ENCODE measurements at places on chromosomes 2 and 18. TPM values are rescaled to one million over a fixed set of nuclear protein-coding genes. Genes with fewer than 3 reads are reported as not detected.
A peak's percentile ranks its signal among the peaks of the same experiment; 100 is the strongest.

Gene DHRS9
- not detected for polyA plus RNA-seq

Gene COX5B
- 341 TPM for polyA plus RNA-seq

Gene COLEC12
- 0.83 TPM for polyA plus RNA-seq

Gene SPHKAP
- polyA plus RNA-seq: not detected

Gene DYNAP
- not detected for polyA plus RNA-seq

Gene FOXI3
- not detected for polyA plus RNA-seq

Gene LTBP1
- polyA plus RNA-seq: 235 TPM

- no peaks in the 10 kb centered on the region for H3K27me3 ChIP-seq
- H3K4me3 ChIP-seq: no peak overlapping the region
Observed at GRCh38 chr18:2368102-2368501, 203.2 kb downstream of the METTL4 start.

GRCh38 chr2:207483477-207483876 is 46.3 kb upstream of the CREB1 start:
- peaks cover 17% of the 10 kb centered on the region for H3K4me1 ChIP-seq
- DNase-seq: peak; percentile 72
- no peaks in the 10 kb centered on the region for H3K36me3 ChIP-seq
- H3K27ac ChIP-seq: peak overlapping the region; percentile 59
- H3K4me3 ChIP-seq: no peak overlapping the region
- H3K27me3 ChIP-seq: no peaks in the 10 kb centered on the region

GRCh38 chr2:85730686-85731230 is 23.0 kb upstream of the ATOH8 start:
- no peak for DNase-seq
- 0 out of 2 replicates have a peak, but pooled peaks cover 2% of the 10 kb centered on the region for H3K4me1 ChIP-seq
- no peak overlapping the region for H3K4me3 ChIP-seq
- no peak overlapping the region for H3K27ac ChIP-seq
- no peaks in the 10 kb centered on the region for H3K27me3 ChIP-seq

DNA sequence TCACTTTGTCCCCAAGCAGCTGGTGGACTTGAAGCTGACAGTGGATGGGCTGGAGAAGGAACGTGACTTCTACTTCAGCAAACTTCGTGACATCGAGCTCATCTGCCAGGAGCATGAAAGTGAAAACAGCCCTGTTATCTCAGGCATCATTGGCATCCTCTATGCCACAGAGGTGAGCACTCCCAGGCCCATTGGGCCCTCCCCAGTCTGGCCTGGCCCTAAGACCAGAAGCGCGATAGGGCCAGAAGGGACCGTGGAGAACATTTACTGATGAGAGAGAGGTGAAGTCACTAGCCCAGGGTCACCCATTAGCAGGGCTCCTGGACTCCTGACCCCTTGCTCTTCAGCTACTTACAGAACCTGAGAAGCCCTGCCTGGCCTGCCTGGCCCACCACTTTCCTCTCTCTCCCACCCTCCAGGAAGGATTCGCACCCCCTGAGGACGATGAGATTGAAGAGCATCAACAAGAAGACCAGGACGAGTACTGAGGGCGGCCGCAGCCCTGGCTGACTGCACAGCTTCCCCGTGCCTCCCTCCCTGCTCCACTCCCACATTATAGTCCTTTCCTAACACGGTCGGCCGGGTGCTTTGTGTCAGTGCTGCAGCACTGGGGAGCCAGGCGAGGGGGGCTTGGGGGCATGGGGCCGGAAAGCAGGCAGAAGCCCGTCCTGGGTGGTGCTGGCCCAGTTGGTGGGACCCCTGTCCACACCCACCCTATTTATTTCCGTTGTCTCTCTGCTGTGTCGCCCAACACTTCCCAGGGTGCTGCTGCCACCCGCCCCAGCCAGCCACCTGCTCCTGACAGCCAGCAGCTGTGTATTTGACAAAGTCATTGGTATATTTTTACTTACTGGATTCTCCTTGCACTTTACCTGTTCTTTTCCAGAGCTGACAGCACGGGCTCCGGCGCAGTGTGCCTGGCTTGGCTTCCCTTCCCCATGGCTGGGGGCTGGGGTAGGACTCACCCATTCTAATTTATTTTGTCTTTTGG is 6.6 kb upstream of the TMEM214 start:
- H3K4me1 ChIP-seq: peaks cover 6% of the 10 kb centered on the region
- no peaks in the 10 kb centered on the region for H3K27me3 ChIP-seq
- no peak overlapping the region for H3K4me3 ChIP-seq
- no peak overlapping the region for H3K27ac ChIP-seq

DNA sequence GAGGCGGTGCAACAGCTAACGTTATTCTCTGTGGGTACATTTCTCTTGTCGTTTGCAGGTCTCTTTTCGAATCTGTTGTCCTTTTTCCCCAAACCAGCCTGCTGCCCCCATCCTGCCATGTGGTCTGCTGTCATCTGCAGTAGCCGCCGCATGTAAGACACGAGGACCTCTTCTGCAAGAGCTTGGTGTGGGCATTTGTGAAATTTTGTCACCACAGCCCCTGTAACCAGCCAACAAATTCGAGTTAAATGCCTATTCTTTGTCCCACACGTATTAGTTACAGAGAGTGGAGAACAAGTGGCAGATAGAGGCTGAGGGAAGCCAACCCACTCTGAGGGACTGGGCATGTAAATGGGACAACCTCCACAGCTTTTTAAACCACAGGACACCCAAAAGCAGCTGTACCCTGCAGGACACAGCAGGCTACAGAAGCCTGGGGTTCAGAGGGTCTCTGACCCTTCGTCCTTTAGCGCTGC is 35.0 kb downstream of the ITGA6 start:
- no peak for DNase-seq
- peaks cover 6% of the 10 kb centered on the region for H3K4me1 ChIP-seq
- no peak overlapping the region for H3K4me3 ChIP-seq
- no peaks in the 10 kb centered on the region for H3K36me3 ChIP-seq
- no peaks in the 10 kb centered on the region for H3K27me3 ChIP-seq

DNA sequence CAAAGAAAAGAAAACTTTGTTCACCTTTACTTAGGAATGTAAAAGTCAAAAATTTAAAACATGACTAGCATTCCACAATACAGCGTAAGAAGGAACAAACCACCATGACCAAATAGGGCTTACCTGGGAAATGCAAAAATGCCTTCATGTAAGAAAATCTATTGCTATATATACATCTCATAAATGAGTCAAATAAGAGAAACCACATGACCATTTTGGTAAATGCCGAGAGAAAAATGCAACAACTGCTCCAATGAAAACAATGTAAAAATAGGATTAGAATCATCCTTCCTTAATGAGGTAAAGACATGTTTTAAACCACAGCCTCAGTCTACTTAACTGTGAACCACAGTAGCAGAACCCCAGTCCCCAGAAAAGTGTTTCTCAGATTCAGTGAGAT is 49.4 kb downstream of the TGOLN2 start:
- peaks cover under 1% of the 10 kb centered on the region for H3K36me3 ChIP-seq
- DNase-seq: peak; percentile 84
- peaks cover 36% of the 10 kb centered on the region for H3K4me1 ChIP-seq
- H3K27me3 ChIP-seq: no peaks in the 10 kb centered on the region
- H3K27ac ChIP-seq: peak overlapping the region; percentile 87

DNA sequence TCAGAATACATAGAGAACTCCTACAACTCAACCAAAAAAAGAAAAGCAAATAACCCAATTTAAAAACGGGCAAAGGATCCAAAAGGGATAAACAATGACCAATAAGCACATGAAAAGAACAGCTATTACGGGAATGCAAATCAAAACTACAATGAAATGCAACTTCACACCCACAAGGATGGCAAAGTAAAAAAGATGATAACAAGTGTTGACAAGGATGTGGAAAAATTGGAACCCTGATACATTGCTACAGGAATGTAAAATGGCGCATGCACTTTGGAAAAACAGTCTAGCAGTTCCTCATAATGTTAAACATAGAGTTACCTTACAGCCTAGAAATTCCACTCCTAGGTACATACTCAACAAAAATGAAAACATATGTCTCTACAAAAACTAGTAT is 4.7 kb downstream of the EXOC6B start:
- H3K27ac ChIP-seq: no peak overlapping the region
- no peak for DNase-seq
- peaks cover 8% of the 10 kb centered on the region for H3K4me1 ChIP-seq

DNA sequence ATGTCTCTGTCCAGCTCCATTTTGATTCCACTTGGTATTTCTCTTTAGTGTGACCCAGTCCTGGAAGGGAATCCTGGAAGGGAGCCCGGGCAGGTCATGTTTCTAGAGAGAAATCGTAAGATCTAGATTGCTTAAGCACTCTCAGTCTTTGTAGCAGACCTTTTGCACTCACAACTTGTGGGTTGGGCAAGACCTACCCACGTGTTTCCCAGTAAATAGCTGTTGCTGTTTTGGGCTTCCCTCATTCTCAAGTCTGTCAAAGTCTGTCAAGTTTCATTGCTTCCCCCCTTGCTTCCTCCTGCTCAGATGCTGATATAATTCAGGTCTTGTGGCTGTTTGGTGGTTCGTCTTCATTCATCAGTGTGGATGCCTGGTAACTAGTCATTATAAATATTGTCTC is 17.4 kb upstream of the NEMP2 start:
- no peak overlapping the region for H3K27ac ChIP-seq
- no peak for DNase-seq
- no peak overlapping the region for H3K4me3 ChIP-seq
- peaks cover 2% of the 10 kb centered on the region for H3K4me1 ChIP-seq
- H3K27me3 ChIP-seq: no peaks in the 10 kb centered on the region
- no peaks in the 10 kb centered on the region for H3K36me3 ChIP-seq

DNA sequence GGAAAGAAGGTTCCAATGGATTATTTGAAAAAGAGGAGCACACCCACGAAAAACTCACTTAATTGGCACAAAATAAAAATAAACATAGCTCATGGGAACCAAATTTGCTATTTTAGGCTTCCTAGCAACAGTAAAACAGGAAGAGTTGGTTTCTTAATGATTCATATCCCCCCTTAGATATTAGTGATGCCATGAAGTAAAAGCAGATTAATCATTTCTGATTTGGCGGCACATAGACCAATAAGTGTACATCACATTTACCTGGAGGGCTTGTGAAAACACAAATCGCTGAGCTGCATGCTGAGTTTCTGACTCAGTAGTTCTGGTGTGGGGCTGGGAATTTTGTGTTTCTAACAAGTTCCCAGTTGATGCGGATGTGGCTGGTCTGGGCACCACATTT is 260.4 kb downstream of the SLC4A3 start:
- no peaks in the 10 kb centered on the region for H3K4me1 ChIP-seq
- H3K36me3 ChIP-seq: no peaks in the 10 kb centered on the region
- no peaks in the 10 kb centered on the region for H3K27me3 ChIP-seq

DNA sequence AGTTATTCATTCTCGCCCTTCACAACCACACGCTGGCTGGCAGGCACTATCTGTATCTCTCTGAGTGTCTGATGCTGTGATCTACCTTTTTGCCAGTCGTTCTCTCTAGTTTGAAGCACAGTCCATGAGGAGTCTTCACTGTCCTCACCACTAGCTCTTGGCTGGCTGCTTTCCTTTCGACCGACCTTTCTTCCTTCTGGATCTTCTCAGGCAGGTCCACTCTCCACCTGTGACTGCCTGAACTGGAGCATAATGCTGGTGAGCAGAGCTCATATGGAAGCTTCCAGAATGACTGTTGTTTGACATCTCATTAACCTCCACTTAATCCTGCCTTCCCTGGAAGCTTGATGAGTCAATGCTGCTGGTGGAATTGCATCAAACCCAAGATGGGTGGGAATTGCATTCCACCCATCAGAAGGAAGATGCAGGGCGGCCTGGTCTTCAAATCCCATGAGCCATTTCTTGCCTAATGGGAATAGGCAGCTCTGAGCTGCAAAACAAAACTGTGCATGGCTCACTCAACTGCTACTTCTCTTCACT is 283.5 kb upstream of the HDAC4 start:
- H3K4me3 ChIP-seq: no peak overlapping the region
- H3K4me1 ChIP-seq: no peaks in the 10 kb centered on the region
- no peaks in the 10 kb centered on the region for H3K27me3 ChIP-seq
- DNase-seq: no peak
- no peaks in the 10 kb centered on the region for H3K36me3 ChIP-seq
- no peak overlapping the region for H3K27ac ChIP-seq

DNA sequence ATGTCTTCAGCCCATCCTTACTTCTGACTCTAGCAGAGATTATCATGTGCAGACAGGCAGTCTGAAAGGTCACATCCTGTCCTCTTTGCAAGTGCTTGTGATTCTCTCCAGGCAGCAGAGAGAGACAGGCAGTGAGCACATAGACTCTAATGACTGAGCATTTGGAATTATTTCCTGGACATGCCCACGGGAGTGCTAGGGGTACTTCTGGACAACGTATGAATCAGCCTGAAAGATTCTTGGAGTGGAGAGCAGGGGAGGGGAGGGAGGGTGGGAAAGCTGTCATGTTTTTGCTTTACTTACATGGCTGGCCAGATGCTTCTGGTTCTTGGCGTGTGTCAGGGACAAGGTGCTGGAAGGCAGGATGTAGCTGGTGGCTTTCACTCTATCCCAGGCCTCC is 150.6 kb downstream of the RIF1 start:
- DNase-seq: peak; percentile 33
- no peaks in the 10 kb centered on the region for H3K4me1 ChIP-seq
- no peaks in the 10 kb centered on the region for H3K36me3 ChIP-seq

DNA sequence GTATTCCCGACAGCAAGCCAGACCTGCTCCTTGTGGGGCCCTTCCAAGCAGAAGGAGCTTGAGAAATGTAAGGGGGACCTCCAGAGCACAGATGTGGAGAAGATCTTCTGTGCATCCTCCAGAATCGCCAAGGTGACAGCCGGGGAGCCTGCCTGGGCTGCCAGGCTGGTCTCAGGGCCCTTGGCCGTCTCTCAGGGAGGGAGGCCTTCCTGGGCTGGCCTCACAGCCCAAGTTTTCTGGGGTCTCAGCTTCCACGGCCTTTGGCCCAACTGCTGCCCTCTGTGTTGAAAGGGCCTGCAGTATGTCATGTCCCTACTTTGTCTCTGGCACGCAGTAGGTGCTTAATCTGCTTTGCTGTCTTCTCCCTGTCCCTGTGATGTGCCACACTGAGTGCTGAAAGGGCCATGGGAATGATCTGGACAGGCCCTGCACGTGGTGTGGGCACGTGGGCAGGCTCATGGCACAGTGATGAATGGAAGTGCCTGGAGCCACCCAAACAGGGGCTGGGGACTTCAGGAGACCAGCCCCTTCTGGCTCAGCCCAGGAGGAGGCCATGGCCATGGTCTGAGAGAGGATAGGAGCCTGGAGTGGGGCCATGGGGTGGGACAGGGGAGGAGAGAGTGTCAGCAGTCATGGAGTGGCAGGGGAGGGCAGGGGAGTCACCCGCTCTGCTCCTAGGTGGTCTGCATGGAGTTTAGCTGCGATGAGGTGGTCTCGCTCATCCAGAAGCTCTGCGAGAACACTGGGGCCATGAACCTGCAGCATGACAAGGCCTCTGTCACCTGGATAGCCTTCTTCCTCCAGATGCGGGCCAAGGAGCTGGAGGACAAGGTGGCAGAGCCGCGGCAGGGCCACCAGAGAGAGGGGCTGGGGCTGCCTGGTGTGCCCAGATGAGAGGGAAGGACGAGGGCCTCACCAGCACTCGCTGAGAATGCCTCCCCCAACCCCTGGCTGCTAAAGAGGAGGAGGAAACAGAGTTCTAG is 35.4 kb downstream of the HJURP start:
- H3K4me3 ChIP-seq: no peak overlapping the region
- H3K27me3 ChIP-seq: peaks cover 7% of the 10 kb centered on the region
- no peak overlapping the region for H3K27ac ChIP-seq
- no peaks in the 10 kb centered on the region for H3K36me3 ChIP-seq

GRCh38 chr18:36078751-36079529 is 11.6 kb upstream of the RPRD1A start:
- H3K27ac ChIP-seq: no peak overlapping the region
- H3K36me3 ChIP-seq: no peaks in the 10 kb centered on the region
- peak; percentile 71 for DNase-seq
- H3K4me1 ChIP-seq: peaks cover 3% of the 10 kb centered on the region
- H3K4me3 ChIP-seq: no peak overlapping the region
- no peaks in the 10 kb centered on the region for H3K27me3 ChIP-seq
